NCI-H1105 treated with DMSO at 0.1 percent for 48 hours (cell line): ENCODE measurements at places on chromosomes 6 and 20.

DNA sequence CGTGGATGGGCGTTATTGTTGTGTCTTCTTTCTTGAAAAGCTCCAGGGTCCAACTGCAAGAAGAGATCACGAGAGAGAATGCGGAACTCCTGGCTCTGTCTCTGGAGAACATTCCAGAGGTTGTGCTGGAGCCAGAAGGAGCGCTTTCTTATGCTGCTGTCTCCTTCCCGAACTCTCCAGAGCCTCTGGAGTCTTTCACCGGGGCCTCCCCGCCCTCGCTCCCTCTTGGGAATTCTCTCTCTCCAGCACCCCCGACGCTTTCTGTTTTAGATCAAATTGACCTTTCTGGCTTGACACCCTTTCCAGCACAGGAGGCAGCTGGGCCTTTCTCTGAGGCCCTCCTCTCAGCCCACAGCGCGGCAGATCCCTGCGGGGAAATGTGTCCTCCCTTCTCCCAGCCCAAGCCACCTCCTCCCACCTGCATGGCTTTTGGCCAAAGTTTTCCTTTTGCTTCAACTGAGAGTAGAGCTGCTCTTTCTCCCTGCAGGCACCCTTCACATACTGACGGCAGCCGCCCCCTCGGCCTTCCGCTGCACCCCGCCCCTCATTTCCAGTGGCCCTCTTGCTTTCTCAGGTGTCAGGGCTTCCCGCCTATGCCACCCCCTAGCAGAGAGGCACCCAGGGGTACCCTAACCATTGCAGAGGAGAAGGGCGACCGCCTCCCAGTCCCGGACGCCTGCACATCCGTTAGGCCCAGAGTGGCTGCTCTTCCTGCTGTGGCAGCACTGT lies 6.6 kb upstream of the CCR6 start:
- peak; percentile 6 for DNase-seq

GRCh38 chr6:35091346-35092083 lies 49.6 kb downstream of the TCP11 start:
- peak; percentile 32 for DNase-seq

DNA sequence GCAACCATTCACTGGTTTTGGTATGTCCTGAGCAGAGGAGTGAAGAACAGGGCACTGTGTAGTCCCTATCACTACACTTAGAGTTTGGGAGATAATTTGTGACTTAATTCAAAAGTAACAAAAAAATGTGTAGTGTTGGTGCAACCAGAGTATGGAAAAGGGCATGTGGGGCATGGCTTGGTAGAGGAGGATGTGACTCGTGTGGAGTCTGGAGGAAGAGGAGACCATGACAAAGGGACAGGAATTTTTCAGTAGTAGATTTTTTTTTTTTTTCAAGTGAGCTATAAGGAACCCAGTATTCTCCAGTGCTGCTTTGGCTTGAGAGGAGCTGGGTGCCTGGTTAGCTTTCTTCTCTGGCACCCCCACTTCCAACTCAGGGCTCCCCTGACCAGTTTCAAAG lies 5.1 kb downstream of the MTRES1 start:
- no peak for DNase-seq

DNA sequence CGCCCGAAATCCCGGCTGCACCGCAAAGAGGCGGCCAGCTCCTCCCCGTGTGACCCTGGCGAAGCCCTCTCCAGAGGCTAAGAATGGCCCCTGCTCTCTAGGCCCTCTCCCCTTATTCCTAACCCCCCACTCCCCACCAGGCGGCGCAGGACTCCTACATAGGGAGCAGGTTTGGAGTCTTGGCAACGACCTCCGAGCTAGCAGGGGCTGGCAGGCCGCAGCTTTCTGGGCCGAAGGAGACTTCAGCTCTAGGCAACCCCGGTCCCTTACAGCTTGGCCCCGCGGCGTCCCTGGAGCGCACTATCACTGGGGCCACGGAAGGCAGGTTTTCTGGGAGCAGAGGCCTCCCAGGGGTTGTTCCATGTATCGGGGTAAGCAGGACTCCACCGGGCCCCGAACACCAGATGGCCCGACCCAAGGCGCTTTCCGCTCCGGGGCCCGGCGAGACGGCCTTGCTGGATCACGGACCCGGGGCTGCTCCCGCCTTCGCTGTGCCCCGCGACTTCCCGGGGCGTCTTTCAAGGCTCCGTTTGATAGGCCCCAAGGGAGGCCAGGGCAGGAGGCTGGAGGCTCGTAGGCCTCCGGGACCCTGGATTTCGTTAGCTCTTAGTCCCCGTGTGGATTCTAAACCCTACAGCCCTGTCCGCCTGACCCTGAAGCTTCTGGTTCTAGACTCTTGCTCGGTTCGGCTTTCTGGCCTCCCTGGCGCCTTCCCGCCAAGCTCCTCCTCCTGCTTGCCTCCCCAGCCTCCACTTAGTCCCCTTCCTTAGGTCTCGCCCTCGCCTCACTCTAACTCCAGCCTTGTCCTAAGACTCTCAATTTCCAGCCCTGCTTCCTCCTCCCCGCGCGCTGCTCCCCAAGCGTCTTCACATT lies 1.9 kb downstream of the SLC32A1 start:
- DNase-seq, result no peak

GRCh38 chr20:50029697-50030461 lies 47.1 kb downstream of the SNAI1 start:
- no peak for DNase-seq

DNA sequence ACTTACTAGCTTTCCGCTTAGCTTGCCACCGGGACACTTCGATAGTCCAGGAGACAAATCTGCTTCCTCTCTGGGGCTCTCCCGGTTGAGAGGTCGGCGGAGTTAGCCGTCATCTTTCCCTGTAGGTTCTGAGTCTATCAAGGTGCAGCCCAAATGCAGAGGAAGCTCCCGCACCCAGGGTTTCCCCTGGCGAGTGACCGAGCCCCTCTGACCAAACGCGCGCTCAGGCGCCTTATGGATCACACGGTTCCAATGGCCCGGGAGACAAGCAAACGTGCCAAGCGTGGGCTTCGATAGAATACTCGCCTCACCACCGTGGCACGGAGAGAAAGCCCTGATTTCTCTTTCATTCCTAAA lies 15.8 kb upstream of the FOXC1 start:
- DNase-seq, result no peak

- DNase-seq, result no peak
These were observed 6.9 kb upstream of the CD40 start for GRCh38 chr20:46111028-46111835.

- no peak for DNase-seq
These were observed 27.5 kb upstream of the AGPAT4 start for GRCh38 chr6:161301338-161301737.

- no peak for DNase-seq
These were observed 301.8 kb downstream of the FOXC1 start for GRCh38 chr6:1911474-1911873.

DNA sequence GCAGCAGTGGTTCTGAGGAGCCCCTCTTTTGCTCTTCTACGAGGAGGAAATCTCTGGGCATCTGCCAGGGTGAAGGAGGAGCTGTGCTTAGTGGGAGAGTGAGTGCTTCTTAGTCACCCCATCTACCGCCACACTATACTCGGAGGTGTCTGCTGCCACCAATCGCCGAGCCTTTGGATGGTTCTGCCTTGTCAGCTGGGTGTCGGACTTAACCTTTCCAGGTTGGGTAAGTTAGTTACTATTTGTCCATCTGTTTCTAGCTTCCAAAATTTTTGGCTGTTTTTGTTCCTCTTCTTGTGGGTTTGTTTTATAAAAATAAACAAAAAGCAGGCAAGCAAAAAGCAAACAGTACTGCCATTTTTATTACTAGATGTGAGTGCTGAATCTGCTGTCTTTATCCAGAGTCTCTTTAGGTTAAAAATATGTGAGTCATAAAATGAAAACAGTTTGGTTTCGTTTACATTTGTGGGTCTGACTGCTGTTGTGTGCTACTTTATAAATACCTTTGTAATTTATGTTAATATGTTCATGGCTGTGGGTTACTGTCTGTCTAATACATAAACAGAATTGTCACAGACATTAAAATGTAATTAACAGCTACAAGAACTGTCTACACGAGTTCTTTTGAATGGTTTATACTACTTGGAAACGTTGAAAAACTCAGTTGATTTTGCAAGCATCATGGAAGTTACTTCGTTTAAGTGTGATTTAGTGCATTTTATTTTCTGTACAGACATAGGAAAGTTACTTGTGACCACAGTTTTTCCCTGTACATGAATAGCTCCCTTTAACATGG lies 89.2 kb downstream of the ARID1B start:
- no peak for DNase-seq

DNA sequence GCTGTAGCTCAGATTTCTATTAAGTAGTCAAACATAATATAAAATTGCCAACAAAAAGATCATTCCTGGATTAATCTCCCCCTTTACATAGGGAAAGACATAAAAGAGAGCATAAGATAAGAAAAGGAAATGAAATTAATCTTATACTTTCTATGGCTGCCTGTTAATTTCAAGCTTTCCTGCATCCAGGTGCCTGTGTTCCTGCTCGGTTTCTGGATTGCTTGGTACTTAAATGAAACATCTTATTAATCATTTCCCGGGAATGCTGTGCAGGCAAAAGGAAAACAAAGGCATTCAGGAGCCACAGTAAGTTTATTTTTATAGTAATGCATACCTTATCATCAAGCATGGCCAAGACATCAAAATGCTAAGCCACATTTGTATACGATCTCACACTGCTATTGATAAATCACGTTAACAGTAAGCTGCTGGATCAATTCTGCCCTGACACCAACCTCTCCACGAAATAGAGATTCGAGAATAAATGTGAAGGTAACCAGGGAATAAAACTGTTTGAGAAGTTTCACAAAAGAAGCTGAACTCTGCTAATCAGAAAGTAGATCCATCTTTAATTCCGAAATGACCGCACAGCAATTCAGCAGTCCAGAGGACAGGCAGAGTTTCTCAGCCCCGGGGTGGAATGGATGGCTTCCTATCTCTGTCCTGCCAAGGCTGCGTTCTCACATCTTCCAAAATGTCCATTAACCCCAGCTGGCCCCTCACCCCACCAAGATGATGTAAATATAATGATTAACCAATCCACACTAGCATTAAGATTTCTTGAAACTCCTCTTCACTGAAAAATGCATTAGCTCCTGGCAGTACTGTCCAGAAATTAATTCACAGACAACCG lies 32.6 kb upstream of the APCDD1L start:
- no peak for DNase-seq

GRCh38 chr6:70312165-70312745 lies 9.4 kb upstream of the COL9A1 start:
- DNase-seq, result no peak

- DNase-seq, result no peak
These were observed 996.5 kb downstream of the GRIK2 start for GRCh38 chr6:102389994-102390393.

DNA sequence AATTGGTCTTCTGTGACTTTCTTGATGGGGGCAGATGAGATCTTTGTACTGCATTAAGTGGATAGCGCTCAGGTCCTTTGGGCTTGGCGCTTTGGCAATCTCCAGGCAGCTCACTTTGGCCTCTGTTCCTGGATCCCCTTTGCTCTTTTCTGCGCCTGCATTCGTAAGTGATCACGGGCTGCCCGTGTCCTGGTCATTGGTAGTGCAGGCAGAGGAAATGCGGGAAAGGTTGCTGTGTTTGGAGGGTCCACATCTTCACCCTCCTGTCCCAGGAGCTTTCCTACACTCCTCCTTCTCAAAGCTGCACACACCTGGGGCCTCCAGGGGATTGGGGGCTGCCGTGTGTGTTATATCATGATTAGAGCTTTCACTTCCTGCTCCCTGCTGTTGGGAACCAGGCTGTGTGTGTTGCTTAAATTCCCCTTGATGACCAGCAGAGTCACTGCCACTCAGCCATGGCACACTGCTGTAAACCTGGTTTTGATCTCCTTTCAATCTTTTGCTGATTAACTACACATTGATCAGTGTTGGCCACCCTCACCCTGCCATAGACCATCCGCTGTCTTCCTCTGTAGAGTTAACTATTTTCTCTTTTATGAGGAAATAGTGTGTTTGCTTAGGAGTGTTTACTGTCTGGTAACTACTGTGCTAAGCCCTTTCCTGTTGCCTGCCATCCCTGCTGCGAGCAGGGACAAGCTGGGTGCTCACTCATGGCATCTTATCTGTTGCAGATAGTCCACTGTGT lies 13.0 kb upstream of the SNHG17 start:
- DNase-seq, result no peak

DNA sequence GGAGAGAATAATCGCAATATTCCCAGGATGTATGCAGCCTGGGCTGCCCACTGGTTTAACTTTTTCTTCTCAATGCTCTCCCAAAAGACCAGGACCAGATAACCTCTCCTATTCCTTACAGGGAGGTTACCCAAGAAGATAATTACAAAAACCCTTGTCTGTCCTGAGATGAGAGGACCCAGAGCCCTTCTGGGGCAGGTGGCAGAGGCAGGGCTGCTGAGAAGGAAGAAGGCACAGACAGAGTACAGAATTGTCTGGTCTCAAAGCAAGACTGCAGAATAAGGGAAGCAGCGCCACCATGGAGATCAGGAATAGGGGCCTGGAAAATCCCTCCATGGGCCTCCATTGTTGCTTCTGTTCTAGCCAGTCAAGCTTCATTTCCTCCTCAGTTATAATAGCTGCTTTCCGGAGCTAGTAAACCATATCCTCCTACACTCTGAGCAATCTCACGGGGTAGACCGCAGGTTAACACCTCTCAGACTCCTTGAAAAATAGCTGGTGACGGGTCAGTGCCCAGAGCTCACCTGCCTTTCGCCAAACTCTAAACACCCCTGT lies 463 bp upstream of the HLA-DMB start:
- no peak for DNase-seq

DNA sequence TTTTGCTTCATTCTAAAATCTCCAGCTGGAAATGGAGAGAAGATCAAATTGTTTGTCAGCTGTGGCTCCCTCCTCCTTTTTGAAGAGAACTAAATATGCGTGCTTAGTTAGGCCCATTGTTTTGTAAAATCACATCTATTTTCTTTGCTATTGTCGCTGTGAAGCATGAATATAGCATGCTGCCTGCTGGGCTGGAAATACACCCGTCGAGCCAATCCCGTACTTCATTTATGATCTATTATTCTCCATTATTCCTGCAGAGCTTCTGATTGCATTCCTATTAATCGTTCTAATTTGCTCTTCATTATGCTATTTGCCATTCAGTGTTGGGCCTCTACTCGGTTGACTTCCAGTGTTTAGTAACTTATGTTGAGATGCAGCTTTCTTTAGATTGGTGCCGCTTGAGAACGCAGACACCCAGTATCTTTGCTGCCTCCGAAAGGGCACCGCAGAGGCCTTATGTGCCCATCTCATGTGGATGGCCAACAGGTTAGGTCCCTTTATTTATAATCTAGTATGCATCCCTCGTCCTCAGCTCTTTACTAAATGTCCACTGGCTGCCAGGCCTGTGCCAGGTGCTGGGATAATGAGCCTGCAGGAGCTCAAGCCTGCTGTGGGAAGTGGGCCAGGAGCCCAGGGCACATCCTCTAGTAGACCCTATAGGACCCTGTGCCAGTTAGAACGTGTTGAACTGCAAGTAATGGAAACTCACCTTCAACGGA lies 45.6 kb downstream of the FAM50B start:
- DNase-seq, result peak; percentile 9

GRCh38 chr20:4449957-4450715 lies 271.6 kb upstream of the PRND start:
- DNase-seq, result no peak

GRCh38 chr6:20631549-20631924 lies 97.3 kb downstream of the CDKAL1 start:
- DNase-seq, result no peak

DNA sequence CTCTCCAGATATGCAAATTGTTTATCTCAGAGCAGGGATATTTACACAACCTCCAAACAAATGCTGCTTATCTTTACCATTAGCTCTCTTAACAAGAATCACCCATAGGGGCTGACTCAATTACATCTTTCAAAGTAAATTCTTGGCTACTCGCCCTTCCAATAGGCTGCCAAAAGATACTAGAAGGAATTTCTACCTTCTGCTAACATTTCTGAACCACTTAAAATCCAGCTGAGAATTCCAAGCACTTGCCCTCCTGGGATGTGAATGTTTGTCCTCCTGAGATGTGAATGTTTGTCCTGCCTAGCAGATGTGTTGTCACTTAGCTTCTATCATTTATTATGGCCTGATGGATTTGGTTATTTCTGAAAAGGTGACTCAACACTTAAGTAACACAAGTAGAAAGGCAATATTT lies 388.0 kb downstream of the GJA1 start:
- no peak for DNase-seq
